ENCODE measurements at places on chromosomes 6 and 20.

DNA sequence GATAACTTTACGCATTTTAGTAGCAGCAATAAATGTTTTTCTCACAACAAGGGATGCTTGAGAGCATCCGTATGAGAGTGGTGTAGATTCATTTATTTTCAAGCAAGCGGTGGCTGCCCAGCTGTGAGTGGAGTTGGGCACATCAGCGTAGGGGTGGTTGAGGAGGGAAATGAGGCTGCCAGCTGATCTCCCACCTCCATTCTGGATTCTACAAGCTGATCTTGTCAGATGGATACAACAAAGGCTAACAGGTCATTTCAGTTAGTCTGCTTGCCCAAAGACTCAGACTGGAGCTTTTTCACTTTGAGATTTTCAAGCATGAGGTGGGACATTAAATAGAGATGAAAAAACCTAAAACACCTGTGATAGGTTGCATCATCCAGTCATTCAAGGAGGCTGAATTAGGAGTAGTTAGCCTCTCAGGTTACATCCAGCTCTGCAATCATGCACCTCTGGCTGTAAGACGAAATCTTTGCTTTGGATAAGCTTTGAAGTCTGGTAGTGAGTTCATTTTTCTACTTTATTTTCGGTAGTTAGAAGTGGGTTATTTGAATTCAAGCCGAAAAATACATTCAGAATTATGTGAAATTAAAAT, 1.9 kb upstream of the BACH2 start:
- H3K4me3 ChIP-seq: no peak overlapping the region
- no peak for DNase-seq
- peaks cover 19% of the 10 kb centered on the region for H3K36me3 ChIP-seq
- H3K27ac ChIP-seq: no peak overlapping the region
- H3K27me3 ChIP-seq: peaks cover 43% of the 10 kb centered on the region

GRCh38 chr6:162389343-162390085, 338.1 kb downstream of the PRKN start:
- H3K36me3 ChIP-seq: no peaks in the 10 kb centered on the region
- no peak overlapping the region for H3K4me3 ChIP-seq
- H3K4me1 ChIP-seq: no peaks in the 10 kb centered on the region
- H3K27ac ChIP-seq: no peak overlapping the region
- H3K27me3 ChIP-seq: no peaks in the 10 kb centered on the region
- no peak for DNase-seq

DNA sequence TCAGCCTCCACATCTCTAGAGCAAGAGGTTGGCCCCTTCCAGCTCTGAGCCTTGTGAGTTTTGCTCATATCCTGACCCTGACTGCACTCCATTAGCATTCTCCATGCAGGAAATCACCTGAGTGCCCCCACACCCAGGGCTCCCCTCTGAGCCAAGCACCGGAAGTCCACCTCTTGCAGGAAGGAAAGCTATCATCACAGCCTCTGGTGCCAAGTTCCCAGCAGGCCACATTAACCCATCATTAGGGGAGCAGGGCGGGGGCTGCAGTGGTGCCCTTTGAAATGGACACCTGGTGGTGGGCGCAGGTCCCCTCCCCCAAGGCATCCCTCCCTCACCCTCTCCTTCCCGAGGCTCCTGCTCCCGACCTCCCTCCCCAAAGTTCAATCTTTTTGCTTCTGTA, 16.1 kb downstream of the GRM4 start:
- H3K4me3 ChIP-seq: no peak overlapping the region
- no peaks in the 10 kb centered on the region for H3K36me3 ChIP-seq
- H3K27ac ChIP-seq: no peak overlapping the region
- DNase-seq: no peak
- no peaks in the 10 kb centered on the region for H3K4me1 ChIP-seq

DNA sequence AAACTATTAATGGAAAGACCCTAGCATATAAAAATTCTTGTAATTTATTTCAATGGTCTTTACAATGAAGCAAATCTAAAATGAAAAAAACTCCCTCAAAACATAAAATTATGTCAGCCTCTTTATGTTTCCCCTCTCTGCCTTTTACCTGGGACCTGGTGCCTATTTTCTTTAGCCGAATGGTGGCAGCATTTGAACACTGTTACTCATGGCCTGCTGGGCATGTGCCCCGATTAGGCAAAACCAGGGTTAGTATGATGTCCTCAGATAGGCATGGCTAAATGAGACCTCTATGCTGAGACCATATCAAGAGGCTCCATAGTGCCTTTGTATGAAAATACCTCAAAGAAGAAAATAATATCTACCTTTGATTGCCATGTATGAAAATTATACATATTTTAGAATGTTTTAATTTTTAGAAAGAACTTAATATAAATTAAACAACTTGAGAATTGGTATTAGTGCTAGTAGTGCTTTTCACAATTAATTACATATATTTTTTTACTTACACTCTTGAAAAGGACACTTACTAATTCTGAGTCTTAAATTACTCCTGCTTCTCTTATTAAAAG, 22.5 kb upstream of the C6orf58 start:
- H3K36me3 ChIP-seq: no peaks in the 10 kb centered on the region
- peaks cover 7% of the 10 kb centered on the region for H3K4me1 ChIP-seq
- no peaks in the 10 kb centered on the region for H3K27me3 ChIP-seq
- H3K4me3 ChIP-seq: no peak overlapping the region
- DNase-seq: peak; percentile 54
- no peak overlapping the region for H3K27ac ChIP-seq

Measured in Calu3 (cell line).